ENCODE measurements at places on chromosomes 2 and 18. TPM values are rescaled to one million over a fixed set of nuclear protein-coding genes. Genes with fewer than 3 reads are reported as not detected.
A peak's percentile ranks its signal among the peaks of the same experiment; 100 is the strongest.

LYPD6 gene
- total RNA-seq = 4.1 TPM

- no peak for DNase-seq
Observed at GRCh38 chr2:223005496-223005895, 46.5 kb upstream of the KCNE4 start.

DNA sequence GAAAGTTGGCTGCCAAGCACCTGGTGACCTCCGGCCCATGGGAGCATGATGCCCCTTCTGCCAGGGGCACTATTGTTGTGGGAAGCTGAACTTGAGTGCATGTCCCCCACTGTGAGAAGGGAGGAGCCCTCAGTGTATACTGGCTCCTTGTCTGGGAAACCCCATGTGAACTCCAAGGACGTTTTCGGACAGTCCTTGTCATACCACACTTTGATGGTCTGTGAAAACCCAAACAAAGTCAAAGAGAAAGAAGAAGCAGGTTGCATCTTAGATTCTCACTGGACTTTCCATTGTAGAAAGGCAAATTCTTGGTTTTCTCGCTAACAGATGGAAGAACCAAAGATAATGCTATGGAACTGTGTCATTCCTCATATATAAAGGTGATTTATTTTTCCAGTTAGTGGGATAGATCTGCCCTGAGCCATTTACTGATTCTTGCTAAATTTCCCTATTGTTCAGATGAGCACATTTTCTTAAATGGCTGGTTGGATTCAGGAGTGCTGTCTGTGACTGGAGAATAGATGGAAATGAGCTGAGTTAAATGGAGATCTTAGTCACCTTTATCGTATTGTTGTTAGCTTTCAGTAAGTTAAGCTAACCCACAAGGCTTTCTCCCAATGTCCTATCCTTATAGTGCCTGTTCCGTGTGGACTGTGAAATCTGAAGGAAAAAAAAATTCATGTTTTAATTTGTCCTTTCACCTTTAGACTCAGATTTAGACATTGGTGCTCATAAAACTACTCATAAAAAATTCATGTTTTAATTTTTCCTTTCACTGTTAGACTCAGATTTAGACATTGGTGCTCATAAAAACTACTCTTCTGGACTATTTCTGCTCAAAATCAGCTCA is 166.6 kb downstream of the ACTR3 start:
- DNase-seq = no peak

DNA sequence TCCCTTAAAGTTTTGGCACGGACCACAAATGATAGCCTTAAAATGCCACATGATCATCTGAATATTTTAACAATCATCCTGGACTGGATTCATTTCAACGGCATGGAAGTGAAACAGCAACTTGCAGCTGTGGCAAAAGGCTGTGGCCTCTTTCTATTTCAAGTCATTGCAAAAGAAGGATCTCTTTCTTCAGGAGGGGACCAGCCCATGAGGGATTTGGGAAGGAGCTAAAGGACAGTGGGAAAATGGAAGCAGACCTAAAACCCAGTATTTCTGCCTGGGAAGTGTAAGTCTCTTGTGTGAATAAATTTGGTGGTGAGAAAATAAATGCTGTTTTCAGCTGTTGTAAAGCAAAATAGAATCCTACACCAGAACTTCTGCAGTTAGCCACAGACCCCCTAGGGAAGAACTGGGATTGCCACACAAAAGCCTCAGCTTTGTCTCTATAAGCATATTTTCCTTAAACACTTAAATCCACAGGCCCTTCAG is 107.3 kb upstream of the ZFP36L2 start:
- no peak for DNase-seq

- DNase-seq = peak; percentile 85
Observed at GRCh38 chr2:8636721-8637636, 44.9 kb upstream of the ID2 start.

DNA sequence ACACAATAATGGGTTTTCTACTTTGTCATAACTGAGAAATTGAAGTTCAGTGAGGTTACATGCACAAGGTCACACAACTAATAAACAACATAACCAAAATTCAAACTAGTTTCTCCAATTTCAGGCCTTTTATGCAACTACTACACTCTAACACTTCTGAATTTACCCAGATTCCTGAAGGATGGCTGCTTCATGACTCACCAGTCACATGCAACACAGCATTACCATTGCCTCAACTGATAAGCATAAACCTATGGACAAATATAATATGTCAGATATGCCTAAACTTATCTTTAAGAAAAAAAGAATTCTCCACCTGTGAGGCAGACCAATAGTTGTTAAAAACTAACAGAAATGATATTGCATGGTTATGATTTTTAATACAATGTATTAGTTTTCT is 586.5 kb upstream of the SLC8A1 start:
- DNase-seq = no peak

DNA sequence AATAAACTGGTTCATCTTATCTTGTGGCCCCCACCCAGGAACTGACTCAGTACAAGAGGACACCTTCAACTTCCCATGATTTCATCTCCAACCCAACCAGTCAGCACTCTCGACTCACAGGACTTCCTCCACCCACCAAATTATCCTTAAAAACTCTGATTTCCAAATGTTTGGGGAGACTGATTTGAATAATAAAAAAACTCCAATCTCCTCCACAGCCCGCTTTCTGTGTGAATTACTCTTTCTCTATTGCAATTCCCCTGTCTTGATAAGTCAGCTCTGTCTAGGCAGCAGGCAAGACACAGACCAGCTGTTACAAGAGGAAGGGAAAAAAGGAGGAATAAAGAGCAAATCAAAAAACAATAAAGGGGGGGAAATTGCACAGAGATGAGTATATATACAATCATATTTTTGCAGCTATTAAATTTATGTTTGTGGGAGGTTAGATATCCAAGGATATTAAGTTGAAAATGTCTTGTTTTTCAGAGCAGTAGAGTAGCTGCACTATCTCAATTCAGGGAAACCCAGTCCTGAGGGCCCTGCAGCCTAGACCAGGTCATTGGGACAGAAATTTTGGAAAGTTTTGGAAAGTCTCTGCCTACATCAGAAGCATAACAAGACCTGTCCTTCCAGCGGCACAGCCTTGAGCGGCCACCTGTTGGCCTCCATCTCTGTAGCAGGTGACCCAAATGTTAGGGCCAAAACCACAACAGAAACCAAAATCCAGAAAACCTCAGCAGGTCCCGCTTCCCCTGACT is 32.8 kb upstream of the SIGLEC15 start:
- no peak for DNase-seq

DNA sequence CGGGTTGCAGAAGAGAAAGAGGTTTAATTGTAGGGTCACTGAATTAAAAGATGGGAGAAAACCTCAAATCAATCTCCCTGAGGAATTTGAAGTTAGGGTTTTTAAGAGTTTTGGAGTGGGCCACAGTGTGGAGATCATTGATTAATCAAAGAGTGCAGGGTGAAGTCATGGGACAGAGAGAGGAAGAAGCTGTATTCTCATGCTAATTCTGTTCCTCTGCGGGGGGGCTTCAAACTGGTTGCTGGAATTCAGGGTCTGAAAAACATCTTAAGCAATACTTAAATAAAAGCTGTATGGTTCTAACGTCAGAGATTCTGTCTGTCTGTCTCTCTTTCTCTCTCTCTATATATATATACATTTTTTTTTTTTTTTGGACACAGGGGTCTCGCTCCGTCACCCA is 169.8 kb upstream of the SPATS2L start:
- peak; percentile 43 for DNase-seq

Measured in neural progenitor cell (in vitro differentiated cells).